Stimulated activated CD4-positive, alpha-beta T cell treated with anti-CD3 and anti-CD28 coated beads, Interleukin-4, amount 100 ng/mL, for 4 hours (primary cell): ENCODE measurements at places on chromosomes 4 and X.
A peak's percentile ranks its signal among the peaks of the same experiment; 100 is the strongest.

- no peak for DNase-seq
Measured at GRCh38 chr4:44425614-44426208, 22.9 kb downstream of the KCTD8 start.

DNA sequence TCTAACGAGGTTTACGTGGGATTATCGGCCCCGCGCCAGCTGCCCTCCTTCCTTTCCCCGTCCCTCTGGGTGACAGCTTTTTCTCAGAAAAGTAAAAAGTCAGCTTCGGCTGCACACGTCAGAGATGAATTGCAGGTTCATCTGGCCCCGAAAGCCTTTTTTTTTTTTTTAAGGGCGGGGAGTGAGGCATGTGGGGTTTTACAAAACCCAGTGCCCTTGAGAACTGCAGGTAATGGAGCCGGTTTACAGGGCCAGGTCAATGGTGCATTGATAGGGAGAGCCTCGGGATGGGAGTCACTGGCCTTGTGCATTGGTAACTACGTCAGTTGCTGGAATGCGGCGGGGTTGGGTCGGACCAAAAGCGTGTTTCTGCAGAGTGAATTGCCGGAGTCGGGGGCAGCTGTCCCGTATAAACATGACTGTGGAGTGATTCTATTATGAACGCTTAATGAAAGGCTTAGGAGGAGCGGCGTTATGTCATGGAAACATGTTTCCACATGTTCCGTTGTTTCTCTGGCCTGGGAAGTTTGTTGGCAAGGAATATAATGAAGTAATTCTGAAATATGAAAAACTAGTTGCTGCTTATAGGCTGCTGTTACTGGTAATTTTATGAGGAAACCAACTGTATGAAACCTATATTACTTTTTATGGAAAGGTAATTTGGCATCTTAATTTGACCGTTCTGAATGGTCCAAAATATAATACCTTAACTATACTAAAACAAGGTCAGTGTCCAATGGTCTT, 1.1 kb downstream of the HSPA4L start:
- peak; percentile 5 for DNase-seq

GRCh38 chr4:3639613-3640586, 107.7 kb upstream of the LRPAP1 start:
- no peak for DNase-seq

GRCh38 chrX:23633834-23634580, 33.3 kb upstream of the PRDX4 start:
- no peak for DNase-seq

DNA sequence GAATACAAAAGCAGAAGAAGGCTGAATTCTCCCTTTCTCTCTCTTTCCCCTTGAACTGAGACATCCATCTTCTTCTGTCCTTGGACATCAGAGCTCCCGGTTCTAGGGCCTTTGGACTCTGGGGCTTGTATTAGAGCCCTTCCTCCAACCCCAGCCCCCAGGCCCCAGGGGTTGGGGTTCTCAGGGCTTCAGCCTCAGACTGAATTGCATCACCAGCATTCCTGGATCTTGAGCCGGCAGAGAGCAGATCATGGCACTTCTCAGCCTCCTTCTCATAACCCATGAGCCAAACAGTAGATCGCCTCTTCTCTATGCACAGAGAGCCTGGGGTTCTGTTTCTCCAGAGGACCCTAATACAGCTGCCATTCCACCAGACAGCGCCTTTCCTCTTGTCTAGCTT, 25.3 kb upstream of the CLDN24 start:
- DNase-seq = no peak

- DNase-seq = no peak
Measured at GRCh38 chr4:168540086-168540485, 43.2 kb downstream of the PALLD start.

DNA sequence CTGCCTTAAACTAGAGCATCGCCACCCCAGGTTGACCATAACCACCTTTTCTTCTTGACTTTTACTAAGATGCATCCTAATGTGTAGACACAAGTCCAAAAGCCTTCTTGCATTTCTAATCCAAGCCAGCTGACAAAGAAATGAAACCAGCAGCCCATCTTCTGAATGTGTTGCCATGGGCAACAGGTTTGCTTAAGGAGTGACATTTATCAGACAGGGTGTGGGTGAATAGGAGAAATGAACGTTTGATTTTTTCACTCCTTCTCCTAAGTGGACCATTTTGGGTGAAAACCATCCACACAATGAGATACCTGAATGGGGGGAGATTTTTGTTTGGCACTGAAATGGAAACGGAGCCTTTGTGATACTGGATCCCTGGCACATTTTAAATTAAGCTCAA, 72.7 kb upstream of the C4orf50 start:
- DNase-seq = no peak

DNA sequence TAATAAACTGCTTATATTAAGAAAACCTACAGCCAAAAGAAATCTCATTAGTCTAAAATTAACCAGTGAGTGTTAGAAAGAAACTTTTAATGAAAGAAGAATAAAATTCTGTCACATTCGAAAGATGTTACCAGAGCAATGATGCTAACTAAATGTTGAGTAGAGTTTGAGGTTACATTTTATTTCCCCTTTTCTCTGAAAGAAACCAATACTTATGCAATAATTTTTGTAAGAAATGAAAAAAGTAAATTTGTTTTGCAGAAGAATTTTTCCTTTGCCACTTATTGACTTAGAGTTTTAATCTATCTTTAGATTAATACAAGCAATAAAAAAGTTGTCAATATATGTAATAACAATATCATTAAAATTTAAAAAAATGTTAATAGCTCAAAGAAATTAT, 574.0 kb upstream of the GALNTL6 start:
- DNase-seq = no peak

GRCh38 chrX:70033348-70034051, 16.2 kb downstream of the AWAT2 start:
- peak; percentile 1 for DNase-seq

DNA sequence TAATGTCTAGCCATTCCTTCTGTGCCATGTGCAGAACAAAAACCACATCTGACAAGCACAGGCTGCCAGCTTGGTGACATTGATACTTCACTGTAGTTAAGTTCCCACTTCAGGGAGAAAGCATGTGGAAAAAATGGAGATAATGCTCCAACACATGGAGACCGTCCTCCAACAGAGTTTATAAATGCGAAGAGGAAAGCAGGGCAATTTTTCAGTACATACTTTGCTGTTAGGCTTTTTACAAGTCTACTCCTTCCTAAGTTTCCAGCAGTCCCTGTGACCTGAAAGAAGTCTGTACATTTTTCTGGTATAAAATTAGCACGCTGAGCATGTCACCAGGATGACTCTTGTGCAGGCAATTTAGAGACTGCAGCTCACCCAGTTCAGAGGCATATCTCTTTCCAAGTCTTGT, 766.9 kb upstream of the IGFBP7 start:
- no peak for DNase-seq

- no peak for DNase-seq
Measured at GRCh38 chr4:61841714-61842113, 641.6 kb downstream of the ADGRL3 start.

GRCh38 chr4:186693159-186693815, 30.4 kb downstream of the FAT1 start:
- no peak for DNase-seq

DNA sequence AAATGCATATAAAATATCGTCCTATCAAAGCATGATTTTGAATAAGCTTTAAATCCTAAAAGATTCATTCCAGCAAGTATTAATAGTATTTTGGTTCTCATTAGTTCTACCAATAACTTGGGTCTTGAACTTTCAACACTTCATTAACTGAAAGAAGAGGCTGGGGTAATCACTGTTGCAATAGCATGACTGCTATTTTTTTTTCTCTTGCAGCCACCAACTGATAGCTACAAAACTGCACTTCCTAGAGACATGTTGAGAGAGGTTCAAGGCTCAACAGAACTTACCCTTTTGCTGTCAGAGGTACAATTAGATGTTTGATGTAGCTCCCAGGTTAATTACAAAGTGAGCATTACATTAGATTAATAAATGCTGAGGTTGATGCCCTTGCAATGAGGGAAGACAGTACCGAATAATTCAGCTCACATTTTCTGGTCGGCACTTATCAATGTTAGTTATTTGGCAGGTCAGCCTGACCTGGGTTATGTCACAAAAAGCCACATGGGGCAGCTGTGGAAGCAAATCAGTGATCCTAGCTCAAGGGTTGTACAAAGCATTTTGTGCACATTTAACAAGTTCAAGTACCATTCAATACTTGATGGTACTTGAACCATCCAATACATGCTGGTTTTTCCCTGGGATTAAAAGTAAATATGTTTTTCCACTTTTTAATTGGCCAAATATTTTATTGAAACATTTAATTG, 29.9 kb upstream of the TET2 start:
- no peak for DNase-seq

DNA sequence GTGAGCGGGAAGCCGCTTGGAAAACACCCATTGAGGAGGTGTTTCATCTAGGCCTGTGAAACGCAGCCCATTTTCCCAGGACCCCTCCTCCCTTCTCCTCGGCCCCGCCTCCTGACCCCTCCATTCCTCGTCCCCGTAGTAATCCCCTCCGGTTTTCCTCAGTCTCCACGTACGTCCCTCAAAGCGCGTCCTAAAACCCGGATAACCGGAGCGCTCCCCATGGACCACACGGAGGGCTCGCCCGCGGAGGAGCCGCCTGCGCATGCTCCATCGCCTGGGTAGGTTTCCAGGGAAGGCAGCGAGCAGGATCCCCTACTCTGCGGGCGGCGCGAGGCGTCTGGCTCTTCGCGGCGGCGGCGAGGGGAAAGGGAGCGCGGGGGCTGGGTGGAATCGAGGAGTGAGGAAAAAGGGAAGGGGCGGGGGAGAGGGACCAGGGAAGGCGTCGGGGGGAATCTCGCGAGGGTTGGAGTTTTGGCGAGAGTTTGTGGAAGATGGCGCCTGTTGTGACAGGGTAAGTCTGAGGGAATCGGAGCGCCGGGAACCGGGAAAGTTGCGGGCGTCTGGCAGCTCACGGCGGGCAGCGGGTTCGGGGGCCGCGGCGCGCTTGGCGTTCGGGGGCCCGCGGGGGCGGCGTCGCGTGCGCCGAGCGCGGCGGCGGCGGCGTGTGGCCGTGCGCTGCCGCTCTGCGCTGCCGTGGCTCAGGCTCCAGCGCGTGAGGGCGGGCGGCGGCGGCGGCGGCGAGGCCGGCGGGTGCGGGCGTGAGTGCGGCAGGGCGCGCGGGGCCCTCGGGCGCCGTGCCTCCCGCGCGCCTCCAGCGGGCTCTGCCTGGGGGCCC, at the start of gene RBPJ:
RBPJ (plus strand) TSS at position 477 of the 835 bp plus-strand sequence; CDS start at position 492, 15 bp downstream.
- peak; percentile 75 for DNase-seq

DNA sequence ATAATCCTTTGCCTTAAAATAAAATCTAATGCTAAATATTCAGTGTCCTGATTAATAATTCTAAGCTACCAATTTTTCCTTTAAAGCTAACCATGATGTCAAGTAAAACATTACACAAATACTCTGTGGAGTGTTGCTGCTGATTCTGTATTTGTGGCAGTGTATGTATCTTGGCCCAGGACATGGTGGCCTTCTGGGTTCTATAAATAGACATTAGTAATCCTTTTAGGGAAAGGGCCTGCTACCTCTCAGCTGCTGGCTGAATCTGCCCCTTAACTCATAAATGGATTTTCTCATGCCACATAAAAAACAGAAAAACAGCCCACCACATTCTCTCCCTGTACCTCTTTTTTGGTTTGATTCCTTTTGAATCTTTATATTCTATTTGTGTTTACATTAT, 1.2 kb upstream of the XK start:
- no peak for DNase-seq

DNA sequence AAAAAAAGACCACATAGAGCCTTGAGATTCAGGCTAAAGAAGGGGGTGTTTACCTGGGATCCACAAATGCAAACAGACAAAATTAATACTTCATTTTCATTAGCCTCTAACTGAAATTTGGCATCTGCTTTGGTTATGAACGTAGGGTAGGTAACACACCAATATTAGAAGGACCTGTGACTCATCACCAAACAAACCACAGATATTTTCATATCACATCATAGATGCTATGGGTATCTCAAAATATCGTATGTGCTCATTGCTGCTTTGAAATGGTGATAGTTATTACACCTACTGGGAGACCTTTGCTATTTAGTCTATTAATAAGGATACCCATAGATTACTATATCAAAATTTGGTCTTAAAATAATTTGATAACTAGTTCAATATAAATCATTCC, 180.6 kb upstream of the MAP3K15 start:
- no peak for DNase-seq

DNA sequence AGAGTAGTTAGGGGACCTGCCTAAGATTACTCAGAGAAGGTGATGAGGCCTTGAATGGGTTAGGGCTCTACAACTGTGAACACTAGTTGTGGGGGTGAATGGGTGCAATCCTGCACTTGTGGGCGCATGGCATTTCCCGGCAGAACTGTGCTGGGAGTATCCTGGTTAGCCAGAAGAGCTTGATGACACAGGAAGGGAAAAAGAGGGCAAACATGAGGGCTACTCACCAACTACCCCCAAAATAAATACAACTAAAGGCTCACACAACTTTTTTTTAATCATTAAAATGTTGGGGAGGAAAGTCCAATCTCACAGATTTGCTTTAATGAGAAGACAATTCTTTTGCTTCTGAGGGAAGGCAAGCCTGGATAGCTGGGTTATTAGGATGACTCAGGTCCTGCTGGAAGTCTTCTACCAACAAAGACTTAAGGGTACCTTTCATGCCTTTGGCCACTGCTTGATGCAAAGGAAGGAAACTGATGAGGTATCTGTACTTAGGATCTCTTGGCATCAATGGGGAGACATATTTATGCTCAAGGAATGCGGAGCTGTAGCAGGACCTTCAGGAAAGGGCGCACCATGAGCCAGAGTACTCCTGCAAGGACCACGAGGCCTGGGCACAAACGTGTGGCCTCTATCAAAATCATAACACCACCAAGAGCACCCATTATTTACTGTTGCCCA, 2.6 kb downstream of the PHKA2 start:
- DNase-seq = no peak

DNA sequence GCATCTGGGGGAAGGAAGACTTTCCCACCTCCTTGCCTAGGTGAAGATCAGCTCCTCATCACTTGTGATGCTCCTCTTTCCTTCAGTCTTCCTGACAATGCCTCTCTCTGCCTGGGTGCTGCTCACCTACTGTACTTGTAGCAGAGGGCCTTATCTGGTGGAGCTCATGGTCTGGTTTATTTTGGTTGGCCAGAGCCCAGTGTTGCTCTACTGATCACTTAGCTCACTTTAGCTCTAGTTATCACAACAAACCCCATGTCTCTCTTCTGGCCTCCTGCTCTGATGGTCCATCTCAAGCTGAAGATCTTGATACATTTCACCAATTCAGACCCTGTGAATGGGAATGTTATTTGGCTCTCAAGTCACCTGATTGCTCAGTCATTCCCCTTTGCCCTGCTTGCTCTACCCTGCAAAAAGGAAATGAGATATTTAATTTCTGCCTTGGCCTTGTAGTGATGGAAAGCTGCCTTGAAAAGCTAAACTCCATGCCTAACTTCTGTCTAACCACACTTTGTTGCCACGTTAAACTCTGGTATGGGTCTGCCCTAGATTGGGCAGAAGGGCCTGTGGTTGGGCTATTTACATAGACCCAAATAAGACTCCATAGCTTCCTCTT, 30.3 kb upstream of the ADH1C start:
- DNase-seq = no peak
